Stimulated activated CD8-positive, alpha-beta memory T cell treated with anti-CD3 and anti-CD28 coated beads, Interleukin-7, amount 100 ng/mL, for 48 hours (primary cell): ENCODE measurements at places on chromosomes 7 and 10.

GRCh38 chr7:99380823-99381663, 6.5 kb downstream of the ARPC1B start:
- peak; percentile 79 for DNase-seq

DNA sequence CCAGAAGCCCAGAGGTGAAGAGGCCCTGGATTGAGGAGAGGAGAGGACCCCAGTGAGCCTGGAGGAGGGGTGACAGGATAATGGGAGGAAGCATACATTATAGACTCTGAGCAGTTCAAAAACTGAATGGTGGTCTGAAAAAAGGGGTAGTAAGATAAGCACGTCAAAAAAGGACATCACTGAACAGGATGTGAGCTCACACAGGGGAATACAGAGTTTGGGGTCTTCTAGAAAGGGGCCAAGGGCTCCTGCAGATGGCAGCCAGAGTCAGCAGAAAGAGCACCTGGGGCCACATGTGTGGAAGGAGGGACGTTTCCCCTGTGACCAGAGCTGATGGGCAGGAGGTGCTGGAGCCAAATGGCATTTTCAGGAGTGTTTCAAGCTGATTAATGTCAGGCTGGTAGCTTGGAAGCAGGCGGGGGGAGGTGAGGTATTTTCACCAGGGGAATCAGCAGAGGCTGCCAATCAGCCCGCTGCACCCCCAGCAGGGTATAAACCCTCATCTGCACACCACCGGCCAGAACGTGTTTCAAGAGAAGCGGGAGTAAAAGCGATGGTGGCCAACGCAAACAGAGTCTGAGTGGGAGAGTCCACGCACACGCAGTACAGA, 85.8 kb downstream of the TNS3 start:
- no peak for DNase-seq

GRCh38 chr10:50917486-50917885, 32.1 kb upstream of the A1CF start:
- no peak for DNase-seq

GRCh38 chr7:26925768-26926167, 61.4 kb upstream of the SKAP2 start:
- no peak for DNase-seq

DNA sequence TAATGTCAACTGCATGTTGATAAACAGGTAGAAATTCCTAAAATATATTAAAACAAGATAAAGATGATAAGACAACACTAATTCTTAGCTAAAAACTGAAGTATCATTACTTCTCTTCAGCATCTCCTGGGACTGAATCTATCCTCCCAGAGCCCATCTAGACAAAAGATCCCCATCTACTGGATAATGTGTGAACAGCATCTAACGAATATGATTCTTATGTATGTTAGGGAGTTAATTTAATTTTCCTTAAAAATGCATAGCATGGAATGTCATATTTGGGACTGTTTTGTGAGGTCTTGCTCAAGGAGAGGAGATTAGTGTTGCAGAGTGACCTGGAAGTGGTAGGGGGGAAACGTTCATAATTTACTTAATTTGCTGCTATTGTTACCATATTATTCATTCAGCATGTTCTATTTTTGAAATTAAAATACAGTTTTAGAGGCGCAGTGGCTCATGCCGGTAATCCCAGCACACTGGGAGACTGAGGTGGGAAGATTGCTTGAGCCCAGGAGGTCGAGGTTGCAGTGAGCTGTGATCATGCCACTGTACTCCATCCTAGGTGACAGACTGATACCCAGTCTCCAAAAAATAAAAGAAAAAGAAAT, 305.1 kb upstream of the CSTF2T start:
- no peak for DNase-seq

- DNase-seq, result no peak
Observed at GRCh38 chr10:12561307-12561706, 212.0 kb downstream of the CAMK1D start.

DNA sequence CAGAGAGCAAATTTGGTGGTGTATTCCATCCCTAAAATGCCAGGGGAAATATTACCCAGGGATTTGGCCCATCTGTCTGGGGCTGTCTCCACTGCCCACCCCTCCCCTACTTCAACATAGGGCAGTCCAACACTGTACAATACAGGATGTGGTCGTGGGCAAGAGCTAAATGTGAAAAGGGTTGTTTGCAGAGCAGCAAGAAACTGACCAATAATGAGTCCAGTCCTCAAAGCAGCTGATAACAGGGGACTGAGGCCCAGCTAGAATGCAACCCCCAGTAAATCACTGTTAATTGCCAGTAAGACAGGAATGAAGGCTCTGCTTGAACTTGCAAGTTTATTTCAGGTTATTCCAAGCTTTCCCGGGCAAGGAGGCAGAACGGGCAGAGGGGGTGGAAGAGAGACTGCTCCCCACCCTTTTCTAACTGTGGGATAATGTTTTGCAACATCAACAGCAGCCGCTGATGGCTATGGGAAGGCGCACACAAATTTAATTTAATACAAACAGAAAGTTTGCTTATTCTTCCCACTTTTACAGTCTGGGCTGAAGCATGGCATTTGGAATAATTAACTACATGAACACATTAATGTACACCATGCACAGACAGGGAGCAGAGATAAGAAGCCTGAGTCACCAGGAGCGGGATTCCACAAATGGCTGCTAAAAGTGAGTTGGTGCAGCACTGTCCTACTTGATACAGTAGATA, 36.8 kb downstream of the AFAP1L2 start:
- no peak for DNase-seq

- no peak for DNase-seq
Observed at GRCh38 chr10:42933448-42934340, 143.2 kb upstream of the RET start.

DNA sequence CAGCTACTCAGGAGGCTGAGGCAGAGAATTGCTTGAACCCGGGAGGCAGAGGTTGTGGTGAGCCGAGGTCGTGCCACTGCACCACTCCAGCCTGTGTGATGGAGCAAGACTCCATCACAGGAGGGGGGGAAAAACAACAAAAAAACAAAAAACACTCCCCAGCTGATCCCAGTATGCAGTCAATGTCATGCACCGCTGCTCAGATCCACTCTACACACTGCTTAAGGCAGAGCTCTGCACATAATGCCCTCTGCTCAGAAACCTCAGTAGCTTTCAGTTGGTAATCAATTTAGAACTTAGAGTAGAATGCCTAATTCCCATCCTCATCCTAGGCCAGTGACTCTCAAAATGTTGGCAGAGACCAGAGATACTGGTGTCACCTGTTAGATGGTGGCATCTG, 43.9 kb downstream of the PDSS1 start:
- DNase-seq, result no peak

- DNase-seq, result no peak
Observed at GRCh38 chr7:68678196-68678595, 920.1 kb upstream of the AUTS2 start.

DNA sequence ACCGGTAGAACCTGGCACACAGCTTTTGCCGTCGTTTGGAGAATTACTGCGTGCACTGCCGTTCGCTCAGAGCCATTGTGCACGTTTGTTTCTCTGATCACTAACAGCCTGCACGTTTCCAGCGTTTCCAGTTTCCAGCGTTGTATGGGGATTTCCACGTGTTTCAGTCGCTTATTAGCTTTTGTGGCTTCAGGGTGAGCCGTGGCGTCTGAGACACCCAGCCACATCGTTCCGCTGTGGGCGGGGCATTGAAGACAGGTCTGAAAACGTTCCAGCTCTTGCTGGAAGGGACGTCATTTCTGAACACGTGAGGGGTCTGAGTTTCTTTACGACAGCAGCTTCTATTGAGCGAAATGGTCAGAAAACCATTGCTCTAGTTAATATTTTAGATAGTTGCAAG, 164.8 kb downstream of the DNAJB6 start:
- DNase-seq, result no peak

DNA sequence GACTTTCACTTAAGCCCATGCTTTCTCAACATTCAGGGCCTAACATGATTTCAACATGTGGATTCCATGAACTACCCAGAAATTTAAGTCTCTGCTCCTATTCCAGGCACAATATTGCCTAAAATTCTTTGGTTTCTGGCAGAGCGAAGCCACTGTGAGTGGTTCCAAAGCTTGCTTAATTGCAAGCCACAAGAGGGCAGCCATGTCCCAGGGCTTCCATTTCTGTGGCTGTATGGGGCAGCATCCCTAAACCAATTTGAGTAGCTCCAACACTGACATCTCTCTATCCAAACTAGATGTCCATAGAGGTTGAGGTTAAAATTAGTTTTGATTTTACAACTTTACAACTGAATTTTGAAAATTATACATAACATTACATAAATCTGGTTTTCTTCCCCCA, 56.3 kb upstream of the MDFIC start:
- DNase-seq, result peak; percentile 25

DNA sequence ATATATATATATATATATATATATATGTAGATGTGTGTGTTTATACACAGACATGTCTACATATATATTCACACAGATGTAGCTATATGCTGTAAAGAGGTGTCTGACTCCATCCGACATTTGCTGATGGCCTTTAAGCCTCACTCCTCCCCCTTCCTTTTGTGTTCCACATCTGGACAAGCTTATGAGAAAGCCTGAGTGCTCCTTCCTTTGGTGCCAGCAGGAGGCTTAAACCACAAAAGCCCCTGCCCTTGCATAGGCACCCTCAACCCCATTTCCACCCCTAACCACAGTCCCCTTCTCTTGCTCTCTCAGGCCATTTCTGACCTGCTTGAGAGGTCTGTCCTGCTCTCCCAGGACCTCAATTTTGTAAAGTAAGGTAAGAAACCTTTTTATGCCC, 98.7 kb downstream of the SVOPL start:
- no peak for DNase-seq

DNA sequence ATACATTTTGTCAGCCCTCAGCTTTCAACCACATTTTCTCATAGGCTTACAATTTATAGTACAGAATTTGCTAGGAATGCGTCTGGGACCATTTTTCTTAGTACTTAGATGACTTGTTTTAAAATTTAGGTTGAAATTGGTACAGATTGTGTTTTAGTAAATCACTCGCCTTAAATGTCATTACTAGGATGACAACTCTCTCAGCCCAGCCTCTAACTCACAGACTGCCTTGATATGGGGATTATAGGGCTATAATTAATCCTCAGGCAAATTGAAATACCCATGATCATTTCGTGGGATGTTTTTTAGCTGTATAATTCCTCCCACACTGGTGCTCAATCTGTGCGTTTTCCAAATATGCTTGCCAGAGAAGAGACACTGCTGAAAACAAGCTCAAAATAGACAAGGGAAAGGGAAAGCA, 299.7 kb upstream of the AKR1E2 start:
- DNase-seq, result no peak

GRCh38 chr10:106973716-106974115, 190.8 kb downstream of the SORCS1 start:
- no peak for DNase-seq

DNA sequence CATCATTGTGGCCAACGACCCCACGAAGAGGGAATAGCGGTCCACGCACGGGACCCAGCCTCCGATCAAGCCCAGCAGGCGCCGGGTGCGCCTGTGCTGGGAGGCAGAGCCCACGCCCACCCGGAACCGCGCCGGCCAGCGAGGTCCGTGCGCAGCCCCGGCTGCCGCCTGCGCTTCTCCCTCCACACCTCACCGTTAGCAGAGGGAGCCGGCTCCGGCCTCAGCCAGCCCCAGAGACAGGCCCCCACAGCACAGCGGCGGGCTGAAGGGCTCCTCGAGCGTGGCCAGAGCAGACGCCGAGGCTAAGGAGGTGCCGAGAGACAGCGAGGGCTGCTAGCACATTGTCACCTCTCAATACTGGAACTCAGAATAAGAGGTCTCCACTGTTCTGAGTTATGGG, 3.6 kb downstream of the ITPRID1 start:
- DNase-seq, result no peak

GRCh38 chr10:33871061-33871956, 536.8 kb upstream of the NRP1 start:
- no peak for DNase-seq

- no peak for DNase-seq
Observed at GRCh38 chr10:26503911-26504310, 65.8 kb downstream of the APBB1IP start.

DNA sequence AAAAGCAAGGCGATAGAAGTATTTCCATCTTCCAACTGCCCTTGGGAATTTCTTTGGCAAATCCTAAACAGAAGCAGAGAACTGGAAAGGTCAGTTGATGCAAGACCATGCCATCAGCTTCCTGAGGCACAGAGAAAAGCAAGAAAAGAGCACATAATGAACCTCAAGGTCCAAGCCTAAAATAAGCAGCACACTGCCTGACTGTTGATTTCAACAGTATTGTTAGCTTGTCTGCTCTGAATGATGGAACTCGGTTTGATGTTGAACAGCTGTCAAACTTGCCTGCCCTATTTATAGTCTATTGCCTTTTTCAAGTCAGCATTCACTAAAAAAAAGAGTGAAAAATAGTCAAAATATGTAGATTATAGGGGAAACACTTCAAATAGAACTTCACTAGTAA, 1192.0 kb upstream of the PHF14 start:
- no peak for DNase-seq

- DNase-seq, result no peak
Observed at GRCh38 chr10:90847436-90847835, 10.4 kb downstream of the HTR7 start.

DNA sequence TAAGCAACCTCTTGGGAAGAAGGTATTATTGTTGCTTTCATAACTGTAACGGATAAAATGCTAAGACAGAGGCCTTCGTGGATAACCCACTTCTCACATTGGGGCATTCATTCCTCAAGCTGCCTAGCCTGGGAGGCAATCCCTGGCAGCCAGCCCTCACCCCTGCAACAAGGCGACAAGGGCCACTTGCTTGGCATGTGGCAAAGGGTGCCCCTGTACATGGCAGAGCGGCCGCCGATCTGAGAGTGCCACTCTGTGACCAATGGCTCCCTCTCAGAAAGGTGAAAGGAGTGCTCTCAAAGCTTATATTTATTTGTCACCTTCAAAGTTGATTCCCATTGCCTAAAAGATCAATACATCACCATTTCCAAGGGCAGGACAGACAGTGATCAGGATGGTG, 31.9 kb downstream of the EBF3 start:
- no peak for DNase-seq

GRCh38 chr10:36469585-36469984, 655.8 kb upstream of the ANKRD30A start:
- DNase-seq, result no peak

- DNase-seq, result peak; percentile 68
Observed at GRCh38 chr7:44797329-44798258, 1.1 kb downstream of the PPIA start.

- DNase-seq, result no peak
Observed at GRCh38 chr7:6057316-6058129, 26.3 kb downstream of the ANKRD61 start.

DNA sequence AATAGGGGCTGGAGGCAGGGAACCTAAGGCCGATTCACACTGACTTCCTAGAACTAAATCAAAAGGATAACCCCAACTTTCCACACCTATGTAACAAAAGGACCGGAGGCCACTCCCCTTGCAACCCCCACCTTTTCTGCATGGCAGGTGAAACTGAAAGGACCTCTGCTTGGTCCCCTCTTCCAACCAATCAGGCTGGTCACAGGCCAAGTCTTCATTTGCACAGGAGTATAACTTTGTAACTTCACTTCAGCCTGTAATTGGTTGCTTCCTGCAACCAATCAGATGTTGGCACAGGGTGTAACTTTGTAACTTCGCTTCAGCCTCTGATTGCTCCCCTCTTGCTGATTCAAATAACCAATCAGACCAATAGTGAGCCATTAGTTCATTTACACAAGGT, 190.0 kb downstream of the FAM107B start:
- DNase-seq, result peak; percentile 32
